ENCODE measurements at places on chromosomes 16 and 17.

GRCh38 chr17:48505788-48506187 is 25.0 kb downstream of the HOXB1 start:
- DNase-seq = peak; percentile 61

DNA sequence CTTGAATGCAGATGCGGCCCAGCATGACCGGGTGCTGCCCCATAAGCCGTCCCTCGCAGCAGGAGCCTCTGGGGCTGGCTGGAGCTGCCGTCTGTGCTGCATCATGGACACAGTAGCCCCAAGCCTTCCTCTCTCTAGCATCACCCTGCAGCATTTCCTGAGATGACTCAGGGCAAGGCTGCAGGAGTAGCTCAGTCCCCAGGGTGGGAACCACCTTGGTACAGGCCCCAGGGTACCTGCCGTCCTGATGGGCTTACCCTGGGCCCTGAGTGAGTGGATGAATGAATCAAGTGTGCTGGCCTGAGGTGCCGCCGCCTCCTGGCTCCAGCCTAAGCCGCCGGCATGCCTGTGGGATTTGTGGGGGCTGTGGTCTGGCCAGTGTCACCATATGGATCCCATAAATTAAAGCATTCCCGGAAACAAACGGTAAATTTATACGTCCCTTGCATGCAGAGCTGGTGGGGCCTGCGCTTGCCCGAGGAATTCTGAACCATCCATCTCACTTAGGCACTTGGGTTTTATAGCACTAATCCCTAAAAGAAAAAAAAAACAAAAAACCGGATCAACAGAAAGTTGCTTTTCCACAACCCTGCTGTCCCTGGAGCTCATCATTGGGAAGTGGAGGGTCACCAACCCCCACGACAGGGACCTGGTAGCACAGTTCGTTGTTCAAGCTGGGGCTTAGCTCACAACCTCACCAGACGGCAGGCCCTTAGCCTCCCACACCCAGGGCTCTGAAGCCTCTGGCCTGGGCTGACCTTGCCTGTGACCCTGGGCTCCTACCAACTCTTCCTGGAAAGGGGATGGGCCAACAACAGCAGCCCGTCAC is 242.6 kb upstream of the CIBAR2 start:
- no peak for DNase-seq

- no peak for DNase-seq
Observed at GRCh38 chr17:50210240-50211225, 9.1 kb upstream of the COL1A1 start.

GRCh38 chr16:67529582-67530012 is 968 bp downstream of the RIPOR1 start:
- DNase-seq = no peak

- DNase-seq = no peak
Observed at GRCh38 chr16:67942510-67943255, 1.2 kb downstream of the LCAT start.

GRCh38 chr17:82962163-82962720 is 117.2 kb upstream of the METRNL start:
- DNase-seq = no peak

DNA sequence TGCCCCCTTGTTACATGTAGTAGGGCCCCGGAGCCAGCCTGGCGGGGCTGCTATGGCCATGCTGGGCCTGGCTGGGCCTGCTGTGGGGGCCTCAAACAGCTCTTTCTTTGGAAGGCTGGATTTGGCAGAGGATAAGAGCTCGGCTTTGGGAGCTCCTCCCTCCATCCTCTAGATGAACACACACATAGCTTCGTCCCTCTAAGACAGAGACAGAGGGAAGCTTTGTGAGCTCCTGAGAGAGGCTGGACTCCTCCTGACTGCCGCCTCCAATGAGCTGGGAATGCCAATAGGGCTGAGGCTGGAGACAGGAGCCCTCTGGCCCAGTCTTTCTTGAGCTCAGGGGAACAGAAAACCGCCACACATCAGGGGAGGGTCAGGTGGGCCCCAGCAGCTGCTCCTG is 37.3 kb upstream of the CDC42EP4 start:
- no peak for DNase-seq

GRCh38 chr17:75561927-75562603 is 25.5 kb upstream of the MYO15B start:
- DNase-seq = no peak

DNA sequence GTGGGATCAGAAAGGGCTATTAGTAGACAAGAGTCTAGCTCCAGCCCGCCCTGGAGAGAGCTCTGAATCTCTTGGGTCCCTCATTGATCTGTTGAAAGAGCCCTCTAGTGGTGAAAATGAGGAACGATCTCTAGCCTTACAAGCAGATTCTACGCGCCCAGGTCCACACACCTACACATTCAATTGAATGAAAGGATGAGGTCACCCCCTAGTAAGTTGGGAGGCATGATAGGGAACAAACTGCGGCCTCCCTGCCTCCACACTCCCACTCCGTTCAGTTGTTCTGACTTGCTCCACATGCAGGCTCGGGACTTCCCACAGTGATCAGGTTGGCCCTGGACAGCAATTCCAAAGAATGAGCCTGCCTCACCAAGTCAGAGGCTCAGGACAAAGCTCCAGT is 2.9 kb upstream of the CACNG3 start:
- peak; percentile 34 for DNase-seq

DNA sequence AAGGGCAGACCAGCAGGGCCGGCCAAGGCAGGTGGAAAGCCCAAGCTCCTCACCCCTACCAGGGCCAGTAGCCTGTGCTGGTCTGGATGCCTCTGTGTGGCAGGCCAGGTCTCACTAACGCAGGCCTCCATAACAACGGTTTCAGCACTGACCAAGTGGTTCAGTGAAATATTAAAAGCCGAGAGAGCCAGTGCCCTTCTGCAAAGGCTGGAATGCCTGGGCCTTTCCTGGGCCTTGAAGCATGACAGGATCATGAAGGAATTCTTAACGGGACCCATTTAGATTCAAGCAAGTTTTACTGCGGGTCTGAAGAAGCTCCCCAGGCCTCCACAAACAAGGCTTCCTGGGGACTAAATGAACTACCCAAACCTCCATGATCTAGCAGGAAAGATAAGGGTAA is 16.3 kb downstream of the ADAD2 start:
- no peak for DNase-seq

- DNase-seq = no peak
Observed at GRCh38 chr16:89920723-89921122, 2.1 kb downstream of the MC1R start.

GRCh38 chr17:63529711-63530556 is 6.8 kb downstream of the KCNH6 start:
- DNase-seq = no peak

GRCh38 chr16:11576427-11577289 is 10.1 kb downstream of the LITAF start:
- no peak for DNase-seq

- DNase-seq = no peak
Observed at GRCh38 chr17:41880130-41880529, 14.9 kb upstream of the KLHL11 start.

- DNase-seq = no peak
Observed at GRCh38 chr17:8957721-8958120, 7.8 kb downstream of the PIK3R5 start.

- no peak for DNase-seq
Observed at GRCh38 chr16:19227643-19228042, 57.9 kb upstream of the CLEC19A start.

- DNase-seq = no peak
Observed at GRCh38 chr17:34151102-34151501, 104.0 kb upstream of the CCL2 start.

DNA sequence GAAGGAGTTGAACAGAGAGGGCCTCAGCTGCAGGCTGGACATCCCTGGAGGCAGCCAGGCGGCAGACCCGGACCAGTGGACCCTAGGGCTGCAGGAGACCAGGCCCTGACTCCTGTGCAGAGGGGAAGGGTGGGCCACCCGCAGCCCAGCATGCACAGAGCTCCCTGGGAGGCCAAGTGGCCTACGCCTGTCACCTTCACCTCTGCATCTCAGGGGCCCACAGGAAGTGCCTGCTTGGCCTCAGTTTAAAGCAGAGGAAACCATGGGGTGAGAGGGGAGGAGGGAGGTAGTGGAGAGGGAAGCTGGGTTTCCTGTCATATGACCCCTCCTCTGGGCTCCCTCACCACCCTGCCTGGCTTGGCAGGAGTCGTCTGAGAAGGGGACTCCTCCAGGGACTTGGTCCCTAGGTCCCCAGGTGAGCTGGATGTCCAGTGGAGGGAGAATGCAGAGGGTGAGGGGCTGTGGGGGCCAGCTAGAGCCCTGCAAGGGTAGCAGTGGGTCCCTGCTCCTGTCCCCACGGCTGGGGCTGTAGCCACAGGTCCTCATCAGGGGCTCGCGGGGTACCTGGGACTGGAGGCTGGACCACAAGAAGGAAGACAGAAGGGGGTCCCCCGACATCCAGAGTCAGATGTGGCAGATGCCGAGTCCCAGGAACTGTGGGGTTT is at the start of gene TMC8:
TSS of gene TMC8 (plus strand) at position 335 of the 665 bp plus-strand sequence. CDS start 818 bp downstream, outside the sequence.
- no peak for DNase-seq

DNA sequence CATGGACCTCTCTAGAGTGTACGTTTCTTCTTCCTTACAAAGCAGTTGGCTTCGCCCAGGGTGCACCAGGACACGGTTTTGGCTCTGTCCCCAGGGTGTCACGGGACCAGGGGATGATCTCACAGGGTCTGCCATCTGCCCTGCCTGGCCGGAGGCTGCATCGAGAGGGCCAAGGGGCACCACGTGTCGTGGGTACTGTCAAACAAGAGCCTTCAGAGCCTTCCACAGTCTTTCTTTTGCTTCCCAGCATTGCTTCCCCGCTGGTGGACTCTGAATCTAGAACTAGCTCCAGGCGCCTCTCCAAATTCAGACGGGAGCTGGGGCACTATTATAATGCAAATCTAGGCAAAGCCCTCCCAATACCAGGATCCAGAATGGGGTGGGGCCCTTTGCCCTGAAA is 47.9 kb downstream of the MAPT start:
- no peak for DNase-seq

GRCh38 chr16:9260666-9261065 is 169.2 kb downstream of the HAPSTR1 start:
- DNase-seq = no peak

DNA sequence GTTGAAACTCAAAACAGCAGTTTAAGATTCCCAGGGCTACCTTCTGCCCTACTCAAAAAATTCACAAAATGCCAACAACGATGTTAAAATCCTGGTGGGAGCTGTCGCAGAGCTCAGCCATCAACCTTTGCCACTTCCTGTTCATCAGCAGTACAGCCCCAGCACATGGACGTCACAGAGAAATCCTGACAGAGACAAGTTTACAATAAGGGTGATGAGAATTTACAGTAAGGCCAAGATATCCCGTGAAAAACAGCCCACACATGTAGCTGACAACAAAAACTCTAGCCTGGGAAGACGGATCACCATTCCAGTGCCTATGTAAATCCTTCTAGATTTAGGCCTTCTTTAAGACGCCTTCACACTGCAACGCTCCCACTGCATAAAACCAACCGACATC is 18.8 kb downstream of the USP22 start:
- no peak for DNase-seq

DNA sequence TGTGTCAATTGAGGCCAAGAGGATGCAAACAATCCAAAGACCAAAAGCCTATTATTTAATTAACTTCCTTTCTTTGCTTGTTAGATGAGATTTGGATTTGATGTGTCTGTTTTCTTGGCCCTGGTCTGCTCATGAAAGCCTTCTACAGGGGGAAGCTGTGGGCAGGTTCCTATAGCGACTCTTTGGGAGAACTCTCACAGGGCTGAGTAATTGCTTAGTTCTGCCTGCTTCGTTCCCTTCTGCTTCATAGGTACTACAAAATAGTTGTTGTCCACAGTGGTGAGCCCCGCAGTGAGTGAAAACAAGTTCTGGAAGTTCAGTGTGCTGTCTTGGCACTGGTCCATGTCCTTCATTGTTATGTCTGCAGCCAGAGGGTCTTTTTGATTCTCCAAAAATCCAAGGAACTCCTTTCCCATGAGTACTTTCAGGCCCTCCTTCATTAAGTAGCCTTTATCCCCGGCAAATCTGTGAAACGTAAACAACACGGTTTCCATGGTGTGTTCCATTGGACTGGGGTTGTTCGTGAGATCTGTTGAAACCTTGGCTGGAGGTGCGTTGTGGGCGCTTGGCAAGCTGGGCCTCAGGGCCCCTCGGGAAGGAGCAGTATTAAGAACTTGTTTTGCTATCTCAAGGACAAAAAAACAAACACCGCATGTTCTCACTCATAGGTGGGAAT is 30.0 kb upstream of the ANKRD40CL start:
- no peak for DNase-seq

DNA sequence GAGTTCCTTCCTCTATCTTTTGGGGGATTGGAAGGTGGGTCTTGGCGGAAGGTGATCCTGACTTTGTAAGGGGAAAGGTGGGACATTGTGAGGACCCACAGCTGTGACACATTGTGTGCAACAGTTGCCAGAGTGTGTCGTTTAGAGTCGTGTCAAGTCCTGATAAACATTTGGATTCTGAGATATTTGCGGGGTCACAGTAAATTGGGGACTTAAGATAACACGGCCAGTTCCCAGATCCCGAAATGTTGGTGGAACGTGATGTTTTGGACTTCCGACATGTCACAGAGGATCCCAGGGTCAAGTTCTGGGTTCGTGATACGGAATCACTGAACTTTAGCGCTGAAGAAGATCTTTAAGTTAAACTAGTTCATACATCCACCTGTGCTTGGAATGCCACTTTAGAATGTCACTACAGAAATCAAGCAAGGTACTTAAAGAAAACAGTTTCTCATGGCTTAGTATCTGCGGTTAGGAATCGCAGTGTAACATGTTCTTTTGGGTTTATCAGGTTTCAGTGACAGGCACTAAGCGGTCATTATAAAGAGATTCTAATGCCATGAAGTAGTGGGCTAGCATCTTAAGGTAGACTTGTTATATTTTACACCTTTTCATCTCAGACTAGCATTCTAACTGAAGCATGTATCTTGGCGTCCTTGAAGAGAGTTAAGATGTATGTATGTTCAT is 815 bp downstream of the ATAD5 start:
- no peak for DNase-seq

- no peak for DNase-seq
Observed at GRCh38 chr16:28617874-28618273, 8.0 kb upstream of the SULT1A1 start.

DNA sequence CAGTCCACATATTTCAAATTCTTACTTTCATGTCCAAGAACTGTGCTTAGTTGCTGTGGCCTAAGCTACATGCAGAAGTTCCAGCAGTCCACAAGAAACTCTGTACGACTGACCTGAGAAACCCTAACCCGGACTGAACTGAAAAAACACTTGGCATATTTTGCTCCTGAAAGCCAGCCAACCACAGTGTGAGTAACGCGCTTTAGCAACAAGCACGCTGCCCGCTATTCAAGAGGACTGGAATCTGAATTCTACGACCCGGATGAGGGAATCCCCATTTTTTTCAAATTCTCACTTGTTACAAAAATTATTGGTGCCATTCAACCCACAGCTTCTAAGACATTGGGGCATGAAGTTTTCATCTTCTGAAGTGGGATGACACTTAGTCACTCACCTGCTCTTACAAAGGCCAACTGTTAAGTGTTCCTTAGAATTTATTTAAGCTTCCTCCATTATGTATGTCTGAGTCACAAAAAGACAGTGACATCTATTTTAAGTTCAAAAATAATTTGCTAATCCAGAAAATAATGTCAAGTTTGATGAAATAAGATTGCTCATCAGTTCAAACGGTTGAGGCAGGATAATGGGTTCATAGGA is 78.7 kb downstream of the CDYL2 start:
- no peak for DNase-seq

All from HCT116 (cell line).